Left ventricle myocardium inferior (tissue), 1 donor: ENCODE measurements at places on chromosomes 4 and X. TPM values are rescaled to one million over a fixed set of nuclear protein-coding genes. Genes with fewer than 3 reads are reported as not detected.
A peak's percentile ranks its signal among the peaks of the same experiment; 100 is the strongest.

DNA sequence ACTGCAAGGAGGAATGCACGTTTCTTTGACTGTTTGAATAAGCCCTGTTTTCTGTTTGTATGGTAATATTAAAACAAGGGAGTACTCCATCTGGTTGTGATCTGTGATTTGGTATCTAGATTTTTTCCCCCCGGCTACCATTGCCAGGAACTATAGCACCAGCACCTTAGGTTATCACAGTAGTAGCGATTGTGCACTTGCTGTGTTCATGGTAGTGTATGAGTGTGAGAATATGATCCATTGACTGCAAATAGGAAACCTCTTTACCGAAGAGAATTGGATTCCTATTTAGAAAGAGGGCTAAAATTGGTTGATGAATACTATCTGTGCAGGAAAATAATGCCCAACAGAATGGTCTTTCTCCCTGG is 69.9 kb downstream of the LARP7 start:
- DNase-seq: no peak

DNA sequence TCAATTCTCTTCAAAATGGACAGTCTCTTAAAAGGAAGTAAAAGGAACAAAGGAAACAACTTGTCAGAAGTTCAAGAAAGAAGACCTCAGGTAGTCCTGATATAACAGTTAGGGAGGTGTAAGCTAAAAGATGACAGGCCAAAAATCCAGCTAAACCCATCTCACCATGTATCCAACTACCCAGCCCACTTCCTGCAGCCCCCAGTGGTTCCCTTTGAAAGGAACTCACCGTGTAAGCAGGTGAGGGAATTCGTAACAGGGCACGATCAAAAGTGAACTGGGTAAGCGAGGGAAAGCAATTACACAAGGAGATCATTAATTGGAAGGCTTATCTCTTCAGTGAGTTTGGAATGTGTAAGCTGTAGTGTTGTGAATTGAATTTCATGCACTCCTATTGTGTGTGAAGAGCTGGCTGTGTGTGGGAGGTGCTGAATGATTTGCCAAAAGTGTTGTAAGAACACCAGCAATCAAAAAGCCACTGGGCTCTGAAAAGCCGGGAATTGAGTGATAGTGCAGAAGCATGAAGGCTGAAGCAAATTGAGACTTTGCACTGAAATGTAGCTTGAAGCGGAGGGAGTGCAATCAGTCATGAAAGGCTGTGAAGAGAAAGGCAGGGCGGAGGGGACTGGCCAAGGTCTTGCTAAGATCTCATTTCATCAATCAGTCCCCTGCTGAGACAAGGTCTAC is 914.2 kb upstream of the LCORL start:
- DNase-seq: no peak

DNA sequence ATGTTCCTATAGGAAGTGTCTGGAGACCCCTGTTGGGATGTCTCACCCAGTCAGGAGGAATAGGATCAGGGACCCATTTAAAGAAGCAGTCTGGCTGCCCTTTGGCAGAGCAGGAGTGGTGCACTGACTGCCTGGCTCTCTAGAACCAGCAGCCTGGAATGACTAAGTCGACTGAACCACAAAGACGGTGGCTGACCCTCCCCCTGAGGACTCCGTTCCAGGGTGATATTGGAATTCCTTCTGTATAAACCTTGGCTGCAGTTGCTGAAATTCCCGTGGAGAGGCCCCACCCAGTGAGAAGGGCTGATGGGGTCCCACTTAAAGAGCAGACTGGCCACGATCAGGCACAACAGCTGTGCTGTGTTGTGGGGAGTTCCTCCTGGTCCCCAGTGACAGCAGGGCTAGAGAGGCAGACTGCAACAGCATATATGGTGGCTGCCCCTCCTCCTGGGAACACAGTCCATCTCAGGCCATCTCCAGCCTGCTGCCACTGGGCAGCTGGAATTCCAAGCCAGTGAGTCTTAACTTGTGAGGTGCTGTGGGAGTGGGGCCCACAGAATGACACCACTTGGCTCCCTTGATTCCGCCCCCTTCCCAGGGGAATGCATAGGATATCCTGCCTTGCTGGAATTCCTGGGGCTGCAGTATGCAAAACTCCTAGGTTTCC is 41.8 kb upstream of the RLIM start:
- DNase-seq: no peak

DNA sequence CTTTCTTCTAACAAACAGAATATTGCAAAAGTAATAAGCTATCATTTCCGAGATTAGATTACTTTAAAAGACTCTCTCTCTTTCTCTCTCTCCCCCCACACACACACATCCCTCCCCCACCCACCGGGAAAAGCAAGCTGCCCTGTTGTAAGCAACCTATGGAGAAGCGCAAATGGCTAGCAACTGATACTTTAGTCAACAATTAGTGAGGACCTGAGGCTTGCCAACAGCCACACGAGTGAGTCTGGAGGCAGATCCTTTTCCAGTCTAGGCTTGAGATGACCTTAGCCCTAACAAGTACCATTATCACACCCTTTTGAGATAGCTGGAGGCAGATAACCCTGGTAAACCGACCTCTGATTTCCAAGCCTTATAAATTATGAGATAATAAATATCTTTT is 19.7 kb upstream of the ADGRL3 start:
- DNase-seq: no peak

- DNase-seq: no peak
Measured at GRCh38 chr4:182795446-182796238, 121.5 kb downstream of the DCTD start.

DNA sequence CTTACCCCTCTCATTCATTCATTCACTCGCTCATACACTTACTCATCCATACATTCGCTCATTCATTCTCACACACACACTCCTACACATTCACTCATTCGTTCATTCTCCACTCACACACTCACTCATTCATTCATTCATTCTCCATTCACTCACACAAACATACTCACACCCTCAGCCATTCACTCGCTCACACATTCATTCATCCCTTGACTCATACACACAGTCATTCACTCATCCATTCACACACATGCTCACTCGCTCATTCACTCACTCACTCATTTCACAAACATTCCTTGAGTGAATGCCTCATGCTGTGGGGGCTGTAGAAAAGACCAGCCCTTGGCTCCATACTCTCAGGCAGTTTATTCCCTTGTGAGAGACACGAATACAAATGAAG is 151.1 kb upstream of the MAMLD1 start:
- DNase-seq: no peak

DNA sequence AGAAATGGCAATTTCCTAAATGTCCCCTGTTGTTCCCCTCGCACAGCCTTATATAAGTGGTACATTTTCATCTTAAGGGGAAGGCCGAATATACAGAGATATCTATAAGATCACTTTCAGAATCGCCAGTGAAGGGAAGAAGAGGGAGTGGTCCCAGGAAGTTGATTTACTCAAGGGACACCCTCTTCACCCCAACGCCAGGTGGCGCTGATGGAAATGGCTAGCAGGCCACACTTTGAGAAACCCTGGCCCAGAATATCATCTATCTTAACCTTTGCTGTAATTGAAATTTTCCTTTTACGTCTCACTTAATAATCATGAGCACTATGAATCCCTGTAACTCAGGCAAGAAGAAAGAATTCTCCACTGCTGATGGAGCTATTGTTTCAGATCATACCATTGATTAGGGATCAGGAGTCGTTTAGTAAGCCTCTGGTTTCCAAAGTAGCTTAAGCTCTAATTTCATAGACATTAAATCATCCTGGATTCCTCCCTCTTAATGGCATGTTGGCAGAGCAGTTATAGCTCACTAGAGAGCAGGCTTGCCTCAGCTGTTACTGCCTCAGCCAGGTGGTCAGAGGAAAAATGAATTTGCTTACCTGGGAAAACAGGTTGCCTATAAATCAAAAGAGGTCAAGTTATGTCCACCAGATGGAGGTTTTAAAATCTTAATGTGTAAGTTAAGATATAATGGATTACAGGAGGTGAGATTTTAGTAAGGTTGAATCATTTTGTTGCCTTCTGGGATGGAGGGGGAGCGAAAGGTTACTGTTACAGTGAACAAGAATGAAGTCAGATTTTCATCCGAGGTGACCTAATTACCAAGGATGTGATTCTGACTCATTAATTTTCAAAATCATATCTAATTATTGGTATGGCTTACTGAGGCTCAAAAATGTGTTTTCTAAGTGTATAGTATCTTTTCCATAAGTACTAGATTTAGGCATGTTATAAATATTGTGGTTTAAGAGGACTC is 941.2 kb upstream of the TENM3 start:
- DNase-seq: peak; percentile 20

GRCh38 chr4:61200187-61200915 is at the start of gene ADGRL3:
ADGRL3 (plus strand) TSS chr4:61200326.
- peak; percentile 45 for DNase-seq

GRCh38 chr4:4474476-4474875 is 67.4 kb downstream of the STX18 start:
- DNase-seq: no peak

The GBA3 gene
- total RNA-seq: not detected

GRCh38 chr4:123354701-123355100 is 41.9 kb upstream of the SPRY1 start:
- DNase-seq: no peak

DNA sequence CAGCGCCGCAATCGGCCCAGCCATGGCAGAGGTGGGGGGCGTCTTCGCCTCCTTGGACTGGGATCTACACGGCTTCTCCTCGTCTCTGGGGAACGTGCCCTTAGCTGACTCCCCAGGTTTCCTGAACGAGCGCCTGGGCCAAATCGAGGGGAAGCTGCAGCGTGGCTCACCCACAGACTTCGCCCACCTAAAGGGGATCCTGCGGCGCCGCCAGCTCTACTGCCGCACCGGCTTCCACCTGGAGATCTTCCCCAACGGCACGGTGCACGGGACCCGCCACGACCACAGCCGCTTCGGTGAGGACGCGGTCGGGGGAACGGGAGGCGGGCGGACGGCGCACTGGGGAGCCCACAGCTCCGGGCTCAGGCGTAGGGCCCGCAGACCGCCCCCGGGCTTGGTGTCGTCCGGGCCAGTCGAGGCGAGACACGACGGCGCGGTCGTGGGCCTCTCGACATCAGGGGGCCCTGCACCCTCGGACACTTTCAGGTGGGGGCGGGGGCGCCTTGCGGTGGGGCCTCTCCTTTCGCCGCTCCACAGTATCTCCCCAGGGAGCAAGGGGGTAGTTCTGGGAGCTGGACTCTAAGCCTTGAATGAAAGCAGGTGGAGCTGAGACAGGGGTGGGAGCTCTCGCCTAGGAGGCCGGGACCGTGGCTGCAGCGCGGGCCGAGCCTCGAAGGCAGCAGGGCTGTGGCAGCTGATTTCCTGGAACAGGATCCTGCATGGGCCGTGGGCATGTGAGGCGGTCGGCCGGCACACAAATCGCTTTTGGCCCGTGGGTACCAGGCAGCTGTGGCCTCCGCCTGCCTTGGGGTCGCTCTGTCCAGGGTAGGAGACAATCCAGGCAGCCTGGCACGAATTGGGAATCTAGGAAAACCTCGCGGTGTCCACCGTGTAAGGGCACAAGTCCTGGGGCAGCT is 722 bp downstream of the FGF16 start:
- no peak for DNase-seq

The SPACA5 gene
- not detected for total RNA-seq
